Left lung (tissue), 14 donors: ENCODE measurements at places on chromosomes 3 and 15. TPM values are rescaled to one million over a fixed set of nuclear protein-coding genes. Genes with fewer than 3 reads are reported as not detected.
A peak's percentile ranks its signal among the peaks of the same experiment; 100 is the strongest.

- peaks cover 38% of the 10 kb centered on the region for H3K4me1 ChIP-seq
- H3K27ac ChIP-seq = peak overlapping the region; percentile 99
- H3K36me3 ChIP-seq = no peaks in the 10 kb centered on the region
Measured at GRCh38 chr3:17741621-17742101, 770 bp downstream of the TBC1D5 start.

GRCh38 chr3:119630880-119631329, 29.5 kb downstream of the POPDC2 start:
- peaks cover 56% of the 10 kb centered on the region for H3K4me1 ChIP-seq
- H3K27ac ChIP-seq = peak overlapping the region; percentile 61
- DNase-seq = no peak
- no peaks in the 10 kb centered on the region for H3K27me3 ChIP-seq

DNA sequence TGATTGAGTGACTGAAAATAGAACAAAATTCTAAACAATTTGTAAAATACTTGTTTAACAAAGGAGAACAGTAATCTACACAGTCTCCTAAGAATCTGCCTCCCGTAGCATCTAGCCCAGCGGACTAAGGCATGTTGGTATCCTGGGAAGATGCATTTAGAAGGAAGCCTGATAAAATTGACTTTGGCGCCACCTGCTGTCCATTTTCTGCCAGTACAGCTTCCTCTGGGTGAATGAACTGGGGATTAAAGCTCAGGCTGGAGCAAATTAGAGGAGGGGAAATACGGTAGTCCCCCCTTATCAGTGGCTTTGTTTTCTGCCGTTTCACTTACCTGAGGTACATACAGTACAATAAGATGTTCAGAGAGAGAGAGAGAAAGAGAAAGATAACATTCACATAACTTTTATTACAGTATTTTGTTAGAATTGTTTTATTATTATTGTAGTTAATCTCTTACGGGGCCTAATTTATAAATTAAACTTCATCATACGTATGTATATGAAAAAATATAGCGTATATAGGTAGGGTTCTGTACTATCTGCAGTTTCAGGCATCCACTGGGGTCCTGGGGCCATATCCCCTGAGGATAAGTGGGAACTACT, 191.6 kb downstream of the GAP43 start:
- H3K36me3 ChIP-seq = no peaks in the 10 kb centered on the region
- H3K27ac ChIP-seq = no peak overlapping the region
- no peaks in the 10 kb centered on the region for H3K4me1 ChIP-seq
- no peak overlapping the region for H3K4me3 ChIP-seq
- peak; percentile 69 for DNase-seq

- H3K36me3 ChIP-seq = no peaks in the 10 kb centered on the region
- DNase-seq = peak; percentile 78
- no peak overlapping the region for H3K4me3 ChIP-seq
- H3K4me1 ChIP-seq = peaks cover 17% of the 10 kb centered on the region
Measured at GRCh38 chr15:39426552-39427532, 154.0 kb upstream of the THBS1 start.

The CCDC39 gene
- total RNA-seq = 0.63 TPM

DNA sequence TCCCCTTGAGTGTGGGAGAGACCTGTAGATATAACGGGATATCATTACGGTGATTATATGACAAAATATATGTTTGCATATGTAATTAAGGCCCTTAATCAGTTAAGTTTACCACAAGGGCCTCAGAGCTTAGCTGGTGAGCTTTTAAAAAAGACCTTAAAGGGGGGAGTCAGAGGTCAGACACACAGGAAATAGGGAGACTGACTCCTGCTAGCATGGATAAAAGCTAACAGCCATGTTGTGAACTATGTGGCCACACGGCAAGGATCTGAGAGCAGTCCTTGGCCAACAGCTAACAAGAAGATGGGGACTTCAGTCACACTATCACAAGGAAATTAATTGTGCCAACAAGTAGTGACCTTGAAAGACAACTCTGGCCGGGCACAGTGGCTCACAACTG, 3.1 kb downstream of the STAG1 start:
- H3K4me3 ChIP-seq = no peak overlapping the region
- DNase-seq = no peak
- H3K27me3 ChIP-seq = no peaks in the 10 kb centered on the region
- no peak overlapping the region for H3K27ac ChIP-seq
- no peaks in the 10 kb centered on the region for H3K36me3 ChIP-seq

DNA sequence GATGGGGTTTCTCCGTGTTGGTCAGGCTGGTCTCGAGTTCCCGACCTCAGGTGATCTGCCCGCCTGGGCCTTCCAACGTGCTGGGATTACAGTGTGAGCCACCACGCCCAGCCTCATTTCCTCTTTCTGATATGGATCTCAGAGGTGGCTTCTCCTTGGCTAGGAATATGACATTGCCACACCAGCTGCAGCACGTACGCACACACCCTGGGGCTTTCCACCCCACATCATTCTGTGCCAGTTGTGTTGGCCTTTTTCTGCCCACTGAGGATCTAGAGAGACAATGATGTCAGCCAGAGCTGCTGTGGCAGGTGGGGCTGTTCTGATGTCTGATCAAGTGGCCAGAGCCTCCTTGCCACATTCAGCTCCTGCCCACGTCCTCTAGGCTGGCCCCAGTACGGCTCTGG, 29.0 kb downstream of the TMEM45A start:
- H3K27ac ChIP-seq = no peak overlapping the region
- no peaks in the 10 kb centered on the region for H3K4me1 ChIP-seq
- H3K27me3 ChIP-seq = no peaks in the 10 kb centered on the region
- no peaks in the 10 kb centered on the region for H3K36me3 ChIP-seq

DNA sequence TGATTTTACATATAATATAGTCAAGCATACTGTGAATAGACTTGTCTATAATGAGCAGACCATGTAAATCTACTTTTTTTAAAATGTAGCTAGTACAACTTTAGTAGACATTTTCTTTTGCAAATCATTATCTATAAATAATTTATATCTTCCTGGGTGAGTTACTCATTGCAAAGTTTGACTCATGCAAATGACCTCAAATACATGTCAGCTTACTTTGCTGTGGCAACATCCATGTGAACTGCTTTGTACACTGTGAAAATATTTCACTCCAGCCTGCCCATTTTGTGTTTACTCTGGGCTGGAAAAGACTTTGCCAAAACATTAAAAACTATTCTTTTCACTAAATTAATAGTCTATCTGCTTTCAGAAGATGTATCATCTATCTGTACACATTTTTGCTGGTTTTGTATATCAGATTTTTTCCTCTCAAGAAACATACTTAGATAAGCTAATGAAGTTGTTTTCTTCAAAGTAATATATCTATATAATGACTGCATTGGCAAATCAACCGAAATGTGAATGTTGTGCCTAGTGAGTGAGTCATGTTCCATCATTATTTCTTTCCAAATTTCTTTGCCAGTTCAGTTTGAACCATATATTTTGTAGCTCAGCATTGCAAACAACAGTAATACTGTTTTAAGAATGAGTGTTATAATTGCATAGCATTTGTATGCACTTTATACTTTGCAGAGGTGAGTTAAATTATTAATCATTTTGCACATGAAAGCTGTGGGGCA, 26.5 kb downstream of the IGSF10 start:
- H3K36me3 ChIP-seq = no peaks in the 10 kb centered on the region
- H3K4me3 ChIP-seq = no peak overlapping the region
- no peak overlapping the region for H3K27ac ChIP-seq
- no peak for DNase-seq
- no peaks in the 10 kb centered on the region for H3K4me1 ChIP-seq

The GPR87 gene
- total RNA-seq = 0.85 TPM

The ARGFX gene
- total RNA-seq = not detected

GRCh38 chr15:101439920-101440319, 49.6 kb downstream of the PCSK6 start:
- H3K27ac ChIP-seq = no peak overlapping the region
- no peaks in the 10 kb centered on the region for H3K36me3 ChIP-seq
- H3K4me1 ChIP-seq = peaks cover 6% of the 10 kb centered on the region
- DNase-seq = no peak
- no peaks in the 10 kb centered on the region for H3K27me3 ChIP-seq
- no peak overlapping the region for H3K4me3 ChIP-seq

GRCh38 chr3:59131016-59131766, 81.4 kb upstream of the CFAP20DC start:
- no peaks in the 10 kb centered on the region for H3K27me3 ChIP-seq
- H3K4me3 ChIP-seq = no peak overlapping the region
- no peaks in the 10 kb centered on the region for H3K36me3 ChIP-seq
- H3K27ac ChIP-seq = no peak overlapping the region

The C3orf80 gene
- total RNA-seq = 0.55 TPM

The CRYGS gene
- total RNA-seq = 1.8 TPM

- H3K36me3 ChIP-seq = no peaks in the 10 kb centered on the region
- H3K27me3 ChIP-seq = no peaks in the 10 kb centered on the region
- peaks cover 52% of the 10 kb centered on the region for H3K4me1 ChIP-seq
- DNase-seq = no peak
- peak overlapping the region; percentile 94 for H3K4me3 ChIP-seq
Measured at GRCh38 chr3:158802409-158803268, 785 bp downstream of the MFSD1 start.

The RAD51 gene
- 4.4 TPM for total RNA-seq

DNA sequence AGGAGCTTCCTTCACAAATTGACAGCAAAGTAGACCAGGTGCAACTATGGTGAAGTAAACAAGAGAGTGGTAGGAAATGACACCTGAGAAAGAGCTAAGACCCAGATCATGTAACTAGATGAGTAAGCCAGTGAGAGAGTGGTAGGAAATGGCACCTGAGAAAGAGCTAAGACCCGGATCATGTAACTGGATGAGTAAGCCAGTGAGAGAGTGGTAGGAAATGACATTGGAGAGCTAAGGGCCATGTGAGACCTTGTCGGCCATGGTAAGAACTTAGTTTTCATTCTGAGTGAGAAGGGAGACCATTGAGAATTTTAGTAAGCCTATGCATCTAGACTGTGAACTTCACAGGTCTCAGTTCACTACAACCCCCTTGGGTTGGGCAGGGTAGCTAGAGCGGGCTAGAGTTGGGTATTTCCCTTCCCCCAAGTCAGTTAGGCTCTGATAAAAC, 5.4 kb upstream of the SENP7 start:
- DNase-seq = no peak
- H3K4me1 ChIP-seq = no peaks in the 10 kb centered on the region
- no peaks in the 10 kb centered on the region for H3K27me3 ChIP-seq
- H3K27ac ChIP-seq = no peak overlapping the region

GRCh38 chr3:99969136-99969535, 145.2 kb downstream of the FILIP1L start:
- H3K4me1 ChIP-seq = no peaks in the 10 kb centered on the region
- H3K27ac ChIP-seq = no peak overlapping the region
- H3K4me3 ChIP-seq = no peak overlapping the region
- DNase-seq = no peak

The PODXL2 gene
- total RNA-seq = 2.9 TPM

DNA sequence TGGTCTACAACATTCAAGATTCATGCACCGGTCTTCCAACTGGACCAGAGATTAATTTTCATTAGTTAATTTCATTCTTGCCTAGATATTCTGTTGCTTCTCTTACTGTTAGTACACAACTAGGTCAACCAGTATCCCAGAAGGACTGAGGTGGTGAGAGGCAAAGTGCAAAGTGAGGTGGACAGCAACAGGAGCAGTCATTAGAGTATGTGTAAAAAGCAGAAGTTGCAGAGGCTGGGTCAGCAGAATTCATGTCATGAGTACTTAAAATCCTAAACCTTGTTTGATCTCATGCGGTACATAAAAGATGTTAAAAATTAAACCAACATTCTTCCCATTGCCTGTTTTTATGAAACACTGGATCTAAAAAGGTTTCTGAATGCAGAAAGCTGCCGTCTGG, 46.7 kb downstream of the PARP14 start:
- no peaks in the 10 kb centered on the region for H3K27me3 ChIP-seq
- DNase-seq = no peak
- peaks cover 60% of the 10 kb centered on the region for H3K36me3 ChIP-seq
- H3K27ac ChIP-seq = no peak overlapping the region
- no peak overlapping the region for H3K4me3 ChIP-seq
- no peaks in the 10 kb centered on the region for H3K4me1 ChIP-seq

DNA sequence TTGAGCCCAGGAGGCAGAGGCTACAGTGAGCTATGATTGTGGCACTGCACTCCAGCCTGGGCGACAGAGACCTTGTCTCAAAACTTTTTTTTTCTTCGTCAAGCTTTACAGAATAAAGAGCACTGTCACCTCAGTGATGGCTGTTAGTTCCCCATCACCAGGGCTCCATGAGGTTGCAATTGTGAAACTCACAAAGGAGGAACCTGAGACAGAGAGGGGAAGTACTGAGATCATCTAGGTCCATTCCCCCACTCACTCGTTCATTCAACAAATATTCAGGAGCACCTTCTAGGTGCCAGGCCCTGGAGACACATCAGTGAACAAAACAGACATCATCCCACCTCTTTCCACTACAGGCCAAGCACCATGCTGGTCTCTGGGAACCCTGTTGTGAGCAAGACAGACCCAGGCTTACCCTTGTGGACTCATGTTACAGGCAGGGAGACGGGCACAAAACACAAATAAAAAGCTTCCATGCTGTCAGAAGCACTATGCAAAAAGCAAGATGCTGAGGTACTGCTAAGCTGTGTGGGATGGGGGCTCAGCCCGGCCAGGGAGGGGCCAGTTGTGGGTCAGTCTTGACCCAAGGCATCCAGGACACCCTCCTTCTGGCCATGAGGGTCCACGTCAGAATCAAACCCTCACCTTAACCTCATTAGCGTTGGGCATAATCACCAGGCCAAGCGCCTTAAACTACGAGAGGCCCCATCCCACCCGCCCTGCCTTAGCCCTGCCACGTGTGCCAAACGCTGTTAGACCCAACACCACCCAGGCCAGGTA, 2.1 kb upstream of the RHO start:
- no peaks in the 10 kb centered on the region for H3K36me3 ChIP-seq
- H3K4me3 ChIP-seq = no peak overlapping the region
- DNase-seq = no peak
- H3K27ac ChIP-seq = no peak overlapping the region

The ONECUT1 gene
- total RNA-seq = not detected

- no peak overlapping the region for H3K4me3 ChIP-seq
- DNase-seq = no peak
- H3K4me1 ChIP-seq = no peaks in the 10 kb centered on the region
- peaks cover 18% of the 10 kb centered on the region for H3K36me3 ChIP-seq
- H3K27ac ChIP-seq = no peak overlapping the region
Measured at GRCh38 chr3:197522881-197523441, 32.8 kb downstream of the BDH1 start.

DNA sequence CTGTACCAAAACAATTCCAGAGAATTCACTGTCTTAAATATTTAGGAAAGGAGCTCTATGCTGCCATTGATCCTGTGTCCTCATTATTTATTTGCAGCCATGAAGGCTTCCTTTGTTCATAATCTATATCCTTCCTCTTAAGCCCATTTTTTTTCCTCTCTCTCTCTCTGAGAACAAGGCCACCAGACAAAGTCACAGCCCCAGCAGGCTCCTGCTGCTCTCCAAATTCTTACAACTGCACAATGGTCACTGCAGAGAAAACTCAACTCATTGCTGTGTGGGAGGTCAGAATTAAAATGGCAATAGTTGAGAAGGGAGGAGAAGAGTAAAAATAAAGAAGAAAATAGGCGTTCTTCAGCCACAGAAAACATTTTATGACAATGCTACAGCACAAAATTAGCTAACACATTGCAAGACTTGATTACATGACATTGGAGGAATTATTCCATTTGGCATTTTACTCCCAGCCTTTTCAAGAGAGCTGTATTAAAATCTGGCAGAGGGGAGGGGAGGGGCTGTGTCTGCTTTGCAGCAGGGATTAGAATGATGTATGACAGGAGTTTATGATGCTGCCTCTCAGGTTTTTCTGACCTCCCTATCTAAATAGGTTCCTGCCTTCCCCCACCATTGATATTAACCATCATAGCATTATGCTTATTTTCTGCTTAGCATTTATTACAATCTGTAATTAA, 399.7 kb upstream of the THBS1 start:
- no peaks in the 10 kb centered on the region for H3K27me3 ChIP-seq
- H3K4me3 ChIP-seq = no peak overlapping the region
- DNase-seq = peak; percentile 40
- H3K27ac ChIP-seq = no peak overlapping the region
- no peaks in the 10 kb centered on the region for H3K36me3 ChIP-seq
